ENCODE measurements at places on chromosomes 7 and 10.

GRCh38 chr7:45182856-45183710, 25.5 kb downstream of the RAMP3 start:
- no peak for DNase-seq

DNA sequence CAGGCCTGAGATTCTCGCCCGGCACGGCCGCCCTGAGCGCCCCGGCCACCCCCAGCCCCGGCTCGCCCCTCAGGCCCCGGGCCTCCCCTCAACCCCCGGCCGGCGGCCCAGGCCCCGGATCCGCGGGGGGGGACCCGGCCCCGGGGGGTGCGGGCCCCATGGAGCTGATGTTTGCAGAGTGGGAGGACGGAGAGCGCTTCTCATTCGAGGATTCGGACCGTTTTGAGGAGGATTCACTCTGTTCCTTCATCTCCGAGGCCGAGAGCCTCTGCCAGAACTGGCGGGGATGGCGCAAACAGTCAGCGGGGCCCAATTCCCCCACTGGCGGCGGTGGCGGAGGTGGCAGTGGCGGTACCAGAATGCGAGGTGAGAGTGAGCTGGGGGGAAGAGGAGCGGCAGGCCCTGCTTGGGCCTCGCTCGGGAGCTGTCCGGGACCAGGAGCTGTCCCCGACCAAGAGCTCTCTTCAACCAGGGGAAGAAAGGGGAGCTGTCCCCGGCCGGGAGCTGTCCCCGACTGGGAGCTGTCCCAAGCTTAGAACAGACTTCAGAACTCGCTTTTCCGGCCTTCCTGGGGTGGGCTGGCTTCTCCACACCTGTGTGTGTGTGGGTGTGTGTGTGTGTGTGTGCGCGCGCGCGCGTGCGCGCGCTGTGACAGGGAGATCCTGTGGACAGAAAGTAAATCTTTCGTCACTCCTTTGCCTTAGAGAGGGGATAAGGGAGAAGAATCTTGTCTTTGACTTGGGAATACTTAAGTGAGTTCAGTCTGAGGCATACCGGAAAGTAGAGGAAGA, 510 bp downstream of the ZSWIM8 start:
- DNase-seq: no peak

- DNase-seq: no peak
Measured at GRCh38 chr10:54125098-54125747, 675.8 kb downstream of the PCDH15 start.

- no peak for DNase-seq
Measured at GRCh38 chr7:97226541-97226940, 109.0 kb downstream of the SDHAF3 start.

- peak; percentile 25 for DNase-seq
Measured at GRCh38 chr7:13742126-13742525, 247.3 kb downstream of the ETV1 start.

DNA sequence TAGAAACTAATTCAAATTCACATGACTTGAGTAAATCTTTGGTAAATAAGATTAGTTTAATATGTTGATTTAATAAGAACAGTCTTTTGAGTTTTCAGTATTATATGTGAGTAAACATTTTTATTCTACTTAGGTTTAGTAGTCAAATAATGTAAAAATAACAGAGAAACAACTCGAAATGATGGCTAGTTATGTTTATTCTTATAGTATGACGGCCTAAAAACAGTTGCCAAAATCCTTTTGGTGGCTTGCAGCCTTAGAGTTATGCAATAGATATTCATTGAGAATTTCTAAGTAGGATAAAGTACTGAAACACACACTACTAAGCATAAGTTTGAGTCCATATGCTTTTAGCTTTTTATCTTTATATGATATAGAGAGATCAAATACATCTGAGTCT, 184.8 kb downstream of the GNAI1 start:
- DNase-seq: no peak

GRCh38 chr10:103843854-103844570, 11.4 kb downstream of the SH3PXD2A start:
- DNase-seq: no peak

DNA sequence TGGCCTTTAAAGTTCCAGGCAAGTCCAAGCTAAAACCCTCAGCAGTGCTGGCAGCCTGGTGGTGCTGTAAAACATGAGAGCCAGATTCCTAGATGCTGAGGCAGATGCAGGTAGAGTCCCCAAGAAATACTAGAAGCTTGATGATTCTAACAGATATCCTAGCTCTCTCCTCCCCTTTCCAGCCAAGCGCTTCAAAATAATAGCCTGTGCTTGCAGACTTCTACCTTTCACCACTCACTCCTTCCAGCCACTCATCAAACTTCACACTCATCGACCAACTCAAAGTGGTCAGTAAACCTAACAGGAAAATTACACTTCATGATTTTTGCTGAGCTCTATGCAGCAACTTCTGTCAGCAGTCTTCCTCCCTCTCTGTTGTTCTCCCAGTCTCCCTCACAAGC, 50.2 kb downstream of the LMBR1 start:
- DNase-seq: no peak

DNA sequence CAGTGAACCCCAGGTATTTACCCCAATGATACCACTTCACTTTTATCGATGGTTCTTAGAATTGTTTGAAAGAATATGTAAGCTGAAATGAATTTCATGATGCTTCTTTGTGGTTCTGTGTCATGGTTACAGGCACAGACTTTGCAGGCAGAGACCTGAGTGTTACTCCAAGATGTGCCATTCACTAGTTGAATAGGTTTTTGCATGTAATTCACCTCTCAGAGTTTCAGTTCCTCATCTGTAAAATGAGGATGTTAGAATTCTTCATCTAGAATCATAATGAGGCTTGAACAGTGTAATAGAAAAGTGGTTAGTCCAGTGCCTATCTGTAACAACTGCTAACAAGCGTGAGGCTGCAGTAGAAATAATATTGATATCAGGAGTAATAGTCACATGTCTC, 54.6 kb downstream of the VSTM2A start:
- DNase-seq: no peak

GRCh38 chr7:151117565-151117964, 31.3 kb downstream of the AGAP3 start:
- DNase-seq: no peak

- no peak for DNase-seq
Measured at GRCh38 chr10:37960591-37961137, 15.8 kb downstream of the ZNF25 start.

GRCh38 chr10:1048349-1048731, 579 bp downstream of the IDI1 start:
- no peak for DNase-seq

- no peak for DNase-seq
Measured at GRCh38 chr10:99430116-99430450, 341 bp downstream of the GOT1 start.

- DNase-seq: peak; percentile 30
Measured at GRCh38 chr10:70461397-70462348, 16.9 kb upstream of the PALD1 start.

DNA sequence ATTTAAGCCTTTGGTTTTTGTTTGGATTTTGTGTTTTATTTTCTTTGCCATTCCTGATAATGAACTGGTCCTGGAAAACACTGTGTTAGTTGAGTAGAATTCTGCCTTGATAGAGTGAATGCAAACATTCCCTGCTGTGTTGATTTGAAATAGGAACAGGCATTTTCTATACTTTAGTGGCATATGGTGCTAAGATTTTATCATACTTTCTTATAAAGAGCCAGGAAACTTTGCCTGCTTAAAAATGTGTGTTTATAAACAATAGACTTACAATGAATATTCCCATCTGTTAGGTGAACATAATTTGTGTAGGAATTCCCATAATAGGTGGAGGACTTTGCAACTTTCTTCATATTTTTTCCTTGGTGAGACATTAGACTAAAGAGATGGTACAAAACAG, 333.3 kb downstream of the SDK1 start:
- no peak for DNase-seq

DNA sequence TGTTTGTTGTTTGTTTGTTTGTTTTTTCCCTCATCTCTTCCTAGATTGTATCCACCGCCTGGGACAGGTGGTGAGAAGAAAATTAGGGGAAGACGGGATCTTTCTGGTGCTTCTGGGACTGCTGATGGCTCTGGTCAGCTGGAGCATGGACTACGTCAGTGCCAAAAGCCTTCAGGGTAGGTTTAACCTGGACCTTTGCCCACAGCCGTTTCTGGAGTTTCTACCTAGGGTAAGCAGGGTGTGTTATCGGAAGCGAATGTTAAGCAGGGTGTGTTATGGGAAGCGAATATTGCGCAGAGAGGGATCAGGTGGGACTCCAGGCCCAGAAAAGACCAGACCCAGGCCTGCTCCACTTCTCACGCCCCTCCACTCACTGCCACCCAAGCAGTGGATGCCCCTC, 4.7 kb downstream of the CLCN1 start:
- no peak for DNase-seq
